T-helper 2 cell (primary cell): ENCODE measurements at places on chromosomes 12 and 14.

DNA sequence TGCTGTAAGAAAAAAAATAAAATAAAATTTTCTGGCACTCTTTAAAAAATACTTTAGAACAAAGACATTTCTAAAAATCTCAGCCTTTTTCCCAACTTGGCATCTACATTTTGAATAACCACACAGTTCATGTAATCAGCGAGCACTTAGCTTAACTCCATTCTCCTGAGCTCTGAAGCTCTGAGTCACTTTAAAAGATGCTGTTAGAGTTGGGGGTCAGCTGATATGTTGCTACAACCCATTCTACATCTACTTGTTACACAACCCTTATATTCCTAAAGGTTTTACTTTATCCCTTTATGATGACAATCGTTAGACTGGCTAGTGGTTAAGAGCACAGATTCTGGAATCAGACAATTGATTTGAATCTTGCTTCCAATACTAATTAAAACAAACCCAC is 48.3 kb downstream of the SLC41A2 start:
- DNase-seq, result no peak

- DNase-seq, result no peak
These were observed 48.3 kb downstream of the STAB2 start for GRCh38 chr12:103635419-103635818.

DNA sequence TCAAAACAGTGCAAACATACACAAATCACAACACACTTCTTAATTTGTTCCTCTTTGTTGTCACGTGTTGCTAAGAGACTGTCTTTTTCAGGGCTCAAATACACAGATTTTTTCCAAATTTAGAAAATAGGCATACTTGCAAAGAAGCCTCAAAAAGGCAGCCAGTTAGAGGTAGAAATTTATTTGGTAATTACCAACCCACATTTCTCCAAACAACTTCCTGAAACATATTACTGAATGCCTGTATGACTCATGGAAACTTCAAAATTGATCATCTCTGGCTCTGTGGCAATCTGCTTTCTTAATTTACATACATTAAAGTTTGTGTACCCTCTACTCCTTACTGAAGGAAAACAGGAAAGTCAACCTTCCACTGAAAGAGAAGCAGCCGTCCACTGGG is 36.4 kb downstream of the PPM1H start:
- no peak for DNase-seq

DNA sequence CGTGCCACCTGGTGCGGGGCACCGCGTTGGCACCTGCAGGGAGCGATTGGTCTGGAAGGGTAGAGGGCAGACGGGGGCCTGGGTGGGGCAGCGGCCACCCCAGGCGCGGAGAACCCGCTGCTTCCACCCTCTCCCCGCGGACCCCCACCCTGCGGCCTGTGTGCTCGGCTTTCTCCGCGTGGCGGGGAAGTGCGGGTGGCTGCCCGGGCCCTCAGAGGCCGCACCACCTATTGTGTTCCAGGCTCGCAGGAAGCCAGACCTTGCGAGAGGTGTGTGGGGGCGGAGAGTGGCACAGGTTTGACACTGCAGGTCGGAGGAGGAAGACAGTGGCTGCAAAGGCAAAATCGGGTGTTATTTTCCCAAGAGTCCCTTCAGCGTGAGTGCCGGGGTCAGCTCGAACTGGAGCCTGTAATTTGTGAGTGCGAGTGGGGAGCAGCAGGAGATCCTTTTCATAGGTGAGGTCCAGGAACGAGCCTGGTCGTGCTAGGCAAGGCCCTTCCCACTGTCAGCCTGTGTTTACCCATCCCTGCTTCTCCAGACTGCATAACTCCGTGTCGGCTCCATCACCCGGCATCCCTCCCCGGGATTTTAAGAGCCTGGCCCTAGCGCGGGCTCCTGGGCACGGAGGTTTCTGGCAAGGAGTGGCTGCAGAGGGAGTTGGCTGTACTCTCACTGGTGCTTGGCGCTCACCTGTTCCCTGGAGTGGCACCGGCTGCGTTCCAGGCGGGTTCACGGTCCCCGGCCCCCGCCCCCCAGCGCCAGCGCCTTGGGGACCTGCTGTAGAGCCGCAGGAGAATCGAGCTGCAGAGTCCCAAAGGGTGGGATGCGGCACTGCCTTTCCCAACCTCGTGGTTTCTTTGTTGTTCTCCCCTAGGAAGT is 935 bp downstream of the TBC1D30 start:
- DNase-seq, result no peak

DNA sequence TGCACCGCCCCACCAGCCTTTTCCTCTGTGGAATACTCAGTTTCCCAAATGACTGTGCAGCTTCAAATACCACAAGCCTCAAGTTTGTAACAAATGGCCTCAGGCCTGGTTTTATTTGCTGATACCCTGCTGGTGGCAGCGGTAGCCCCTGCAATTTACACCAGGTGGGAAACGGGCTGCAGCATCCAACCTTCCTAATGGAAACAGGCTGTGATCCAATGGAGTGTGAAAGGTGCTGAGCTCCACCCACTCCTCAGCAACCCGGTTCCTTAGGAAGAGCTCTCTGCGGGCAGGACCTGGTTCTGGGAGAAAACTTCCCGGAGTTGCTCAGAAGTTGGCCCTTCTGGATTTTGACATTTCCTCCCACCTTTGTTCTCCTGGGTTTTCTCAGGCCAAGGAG is 41.7 kb upstream of the LTA4H start:
- DNase-seq, result no peak
